NCI-H2107 (cell line): ENCODE measurements at places on chromosomes 3 and 15.

- DNase-seq: no peak
These were observed 67.0 kb downstream of the EDEM1 start for GRCh38 chr3:5254281-5255048.

- no peak for DNase-seq
These were observed 1090.2 kb downstream of the PLOD2 start for GRCh38 chr3:145070795-145071194.

GRCh38 chr3:71994906-71995305 lies 210.0 kb upstream of the PROK2 start:
- DNase-seq: no peak

- no peak for DNase-seq
These were observed 180.0 kb upstream of the TGFBR2 start for GRCh38 chr3:30426293-30426993.

DNA sequence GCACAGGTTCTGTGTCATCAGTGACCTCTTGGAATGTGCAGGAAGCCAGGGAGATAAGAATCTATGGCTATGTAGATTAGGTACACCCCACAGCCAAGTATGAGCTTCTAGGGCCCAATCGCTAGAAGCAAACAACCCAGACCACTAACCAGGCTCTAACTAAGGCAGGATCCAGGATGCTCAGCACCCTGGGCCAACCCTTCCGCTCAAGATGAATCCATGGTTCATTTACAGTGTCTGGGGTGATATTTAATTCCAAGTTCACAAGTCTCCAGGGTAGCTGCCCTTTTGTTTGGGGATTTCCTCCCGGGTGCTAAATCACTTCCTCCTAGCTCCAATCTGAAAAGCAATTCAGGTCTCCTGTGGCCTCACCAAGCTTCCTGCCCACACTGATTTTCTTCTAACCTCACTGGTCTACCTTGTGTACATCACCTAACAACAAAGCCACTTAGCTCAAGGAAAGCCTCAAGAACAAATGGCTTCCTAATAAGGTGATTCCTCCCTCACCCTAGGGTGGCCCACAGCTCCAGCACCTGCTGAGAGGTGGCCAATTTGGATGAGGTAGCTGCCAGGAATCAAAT lies 2.4 kb downstream of the EHD4 start:
- no peak for DNase-seq

GRCh38 chr15:101267320-101268104 lies 9.8 kb downstream of the SELENOS start:
- no peak for DNase-seq

DNA sequence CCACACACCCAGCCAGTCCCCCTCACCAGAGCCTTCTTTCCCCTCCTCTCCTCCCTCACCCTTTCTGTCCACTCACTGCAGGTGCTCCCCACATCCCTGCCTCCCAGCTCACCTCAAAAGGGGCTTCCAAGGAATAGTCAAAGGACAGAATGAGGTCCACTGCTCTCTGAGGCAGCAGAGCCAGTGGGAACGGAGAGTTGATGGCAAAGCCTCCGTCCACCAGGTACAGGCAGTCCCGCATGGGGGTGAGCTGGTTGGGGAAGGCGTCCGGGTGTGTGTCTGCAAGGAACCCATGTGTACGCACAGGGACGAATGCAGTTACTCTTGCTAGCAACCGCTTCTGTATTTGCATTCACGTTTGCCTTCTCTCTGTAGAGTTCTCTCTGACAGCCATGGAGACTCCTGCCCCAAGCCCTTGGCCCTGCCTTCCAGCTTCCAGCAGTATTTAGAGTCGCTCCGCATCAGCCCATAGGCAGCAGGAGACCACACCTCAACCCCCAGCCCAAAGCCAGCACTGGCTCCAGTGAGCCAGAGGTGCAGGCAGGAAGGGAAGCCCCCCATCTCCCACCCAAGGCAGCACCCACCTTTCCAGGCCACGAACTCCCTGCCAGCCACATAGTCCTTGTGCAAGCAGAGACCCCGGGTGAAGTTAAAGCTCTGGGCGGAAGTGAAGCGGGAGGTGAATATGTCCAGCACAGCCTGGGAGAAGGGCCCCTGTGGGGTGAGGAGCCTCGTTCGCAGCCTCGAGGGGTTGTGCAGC lies 12.4 kb downstream of the PLA2G4F start:
- DNase-seq: no peak

DNA sequence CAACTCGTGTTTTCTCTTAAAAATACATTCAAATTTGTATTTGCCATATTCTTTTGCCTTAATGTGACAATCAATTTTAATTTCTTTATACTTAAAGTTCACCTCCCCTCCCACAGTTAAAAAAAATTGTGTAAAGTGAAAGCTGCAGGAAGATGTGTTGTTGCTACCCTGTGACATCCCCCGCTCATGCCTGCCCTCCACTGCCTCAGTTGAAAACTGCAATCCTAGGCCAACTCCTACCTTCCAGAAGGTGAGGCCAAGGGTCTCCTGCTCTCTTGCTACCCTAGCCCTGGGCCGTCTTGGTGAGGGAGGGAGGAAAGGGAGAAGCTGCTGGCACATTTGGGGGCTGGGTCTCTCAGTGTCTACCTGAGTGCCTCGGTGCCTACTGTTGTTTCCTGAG lies 57.0 kb upstream of the CMTM7 start:
- DNase-seq: no peak

DNA sequence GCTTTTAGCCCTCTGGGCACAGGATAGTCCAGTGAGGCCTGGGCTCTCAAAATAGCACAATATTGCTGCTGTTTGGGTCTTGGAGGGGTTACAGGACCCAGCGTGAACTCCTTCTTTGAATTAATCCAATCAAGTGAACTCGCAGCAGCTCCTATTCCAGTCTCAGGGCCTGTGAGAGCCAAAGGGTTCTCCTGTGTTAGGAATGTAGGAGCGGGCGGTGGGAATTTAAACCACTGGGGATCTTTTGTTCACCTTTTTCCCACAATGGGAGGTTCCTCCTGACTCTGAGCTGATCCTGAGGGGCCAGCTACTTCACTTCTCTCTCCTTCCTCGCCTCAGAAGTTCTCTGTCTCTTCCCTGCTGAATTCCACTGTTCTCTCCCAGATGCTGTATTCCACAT lies 504.0 kb downstream of the UNC13C start:
- no peak for DNase-seq

DNA sequence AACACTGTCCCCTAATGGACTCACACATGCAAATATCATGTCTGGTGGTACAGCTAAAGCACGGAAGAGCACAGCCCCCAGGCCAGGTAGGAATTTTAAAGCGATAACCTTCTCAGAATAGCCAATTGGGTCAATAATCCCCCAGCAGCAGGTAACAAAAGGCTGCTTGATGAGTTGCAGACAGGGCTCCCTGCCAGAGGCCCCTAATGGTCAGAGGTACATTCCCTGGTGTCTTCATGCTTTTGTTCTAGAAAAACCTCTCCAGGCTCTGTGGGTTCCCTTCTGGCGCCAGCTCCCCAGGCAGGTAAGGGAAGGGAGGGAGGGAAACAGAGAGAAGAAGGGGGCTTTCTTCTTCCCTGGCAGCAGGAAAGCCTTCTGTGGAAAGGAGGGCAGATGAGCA lies 43.4 kb upstream of the PRTG start:
- DNase-seq: no peak

- no peak for DNase-seq
These were observed 30.5 kb upstream of the MYZAP start for GRCh38 chr15:57561041-57561711.

GRCh38 chr3:27573780-27574437 lies 89.7 kb upstream of the SLC4A7 start:
- no peak for DNase-seq
